MG63 (cell line): ENCODE measurements at places on chromosomes 1 and 21. TPM values are rescaled to one million over a fixed set of nuclear protein-coding genes. Genes with fewer than 3 reads are reported as not detected.

The PWP2 gene
- total RNA-seq, result 45.2 and 51.7 TPM in 2 replicates

The MFSD2A gene
- total RNA-seq, result 4.8 and 5.8 TPM in 2 replicates

The RIMKLA gene
- total RNA-seq, result 0.03 TPM in 1 of 2 replicates, not detected in the other

The VCAM1 gene
- not detected in 2 replicates for total RNA-seq

GRCh38 chr1:31667065-31667785 lies 22.5 kb upstream of the PEF1 start:
- DNase-seq, result no peak

GRCh38 chr21:18810136-18810535 lies 406.6 kb upstream of the TMPRSS15 start:
- DNase-seq, result no peak

GRCh38 chr1:24283326-24284155 lies 35.6 kb upstream of the GRHL3 start:
- DNase-seq, result no peak

GRCh38 chr1:230366504-230366915 lies 59.6 kb downstream of the PGBD5 start:
- DNase-seq, result no peak
